Activated naive CD8-positive, alpha-beta T cell treated with anti-CD3 and anti-CD28 coated beads for 36 hours (primary cell): ENCODE measurements at places on chromosomes 7 and 10.

GRCh38 chr7:33937871-33938270 is 32.5 kb downstream of the BMPER start:
- H3K4me3 ChIP-seq, result no peak overlapping the region
- no peak for DNase-seq
- H3K4me1 ChIP-seq, result peaks cover under 1% of the 10 kb centered on the region
- H3K27me3 ChIP-seq, result peaks cover 18% of the 10 kb centered on the region
- no peak overlapping the region for H3K27ac ChIP-seq
- H3K36me3 ChIP-seq, result no peaks in the 10 kb centered on the region

- no peak for DNase-seq
- H3K27me3 ChIP-seq, result no peaks in the 10 kb centered on the region
- no peak overlapping the region for H3K4me3 ChIP-seq
- H3K36me3 ChIP-seq, result no peaks in the 10 kb centered on the region
- no peak overlapping the region for H3K27ac ChIP-seq
- no peaks in the 10 kb centered on the region for H3K4me1 ChIP-seq
These were observed 875.8 kb upstream of the KCND2 start for GRCh38 chr7:119397156-119397555.

- DNase-seq, result no peak
- no peaks in the 10 kb centered on the region for H3K27me3 ChIP-seq
- no peak overlapping the region for H3K27ac ChIP-seq
- H3K36me3 ChIP-seq, result peaks cover 6% of the 10 kb centered on the region
These were observed 39.8 kb upstream of the CDK13 start for GRCh38 chr7:39910108-39910869.

- no peaks in the 10 kb centered on the region for H3K36me3 ChIP-seq
- H3K27me3 ChIP-seq, result no peaks in the 10 kb centered on the region
- peaks cover 26% of the 10 kb centered on the region for H3K4me1 ChIP-seq
- no peak for DNase-seq
- H3K27ac ChIP-seq, result no peak overlapping the region
- no peak overlapping the region for H3K4me3 ChIP-seq
These were observed 4.8 kb upstream of the VCL start for GRCh38 chr10:73992899-73993788.

- no peaks in the 10 kb centered on the region for H3K36me3 ChIP-seq
- H3K27ac ChIP-seq, result no peak overlapping the region
- no peaks in the 10 kb centered on the region for H3K4me1 ChIP-seq
These were observed 38.8 kb upstream of the SLC35G1 start for GRCh38 chr10:93854975-93855374.

GRCh38 chr7:70655694-70656093 is 476.2 kb upstream of the GALNT17 start:
- H3K27ac ChIP-seq, result no peak overlapping the region
- no peaks in the 10 kb centered on the region for H3K27me3 ChIP-seq
- H3K36me3 ChIP-seq, result no peaks in the 10 kb centered on the region

GRCh38 chr10:121157998-121158397 is 306.8 kb downstream of the WDR11 start:
- no peaks in the 10 kb centered on the region for H3K4me1 ChIP-seq
- H3K27ac ChIP-seq, result no peak overlapping the region
- no peak overlapping the region for H3K4me3 ChIP-seq
- no peak for DNase-seq
- H3K36me3 ChIP-seq, result no peaks in the 10 kb centered on the region

DNA sequence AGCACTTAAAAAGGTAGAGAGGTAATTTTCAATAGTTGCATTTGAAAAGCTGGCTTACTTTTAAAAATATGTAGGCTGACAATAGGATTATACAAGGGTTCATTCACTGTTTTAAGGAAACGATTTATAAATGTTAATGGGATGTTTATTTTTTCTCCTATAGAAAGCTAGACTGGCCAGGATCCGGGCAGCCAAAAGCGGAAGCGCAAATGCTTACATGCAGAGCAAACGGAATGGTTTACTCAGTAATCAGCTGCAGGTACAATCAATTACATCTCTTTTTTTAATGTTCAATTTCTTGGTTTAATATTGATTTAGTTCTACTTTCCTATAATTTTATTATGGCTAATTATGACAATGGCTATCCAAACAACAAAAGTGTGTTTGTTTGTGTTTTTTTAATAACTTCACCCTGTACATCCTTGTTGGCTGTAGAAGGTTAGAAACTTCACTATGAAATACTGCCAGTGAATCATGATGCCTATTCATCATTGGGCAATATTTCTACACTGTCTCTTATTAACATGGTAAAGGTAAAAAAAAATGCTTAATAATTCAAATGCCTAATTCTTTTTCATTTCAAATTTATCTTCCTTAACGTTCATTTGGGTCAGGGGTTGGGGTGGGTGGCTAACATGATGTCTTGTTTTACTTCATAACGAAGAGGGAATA is 116.4 kb downstream of the TSPAN12 start:
- H3K4me1 ChIP-seq, result no peaks in the 10 kb centered on the region
- no peak overlapping the region for H3K27ac ChIP-seq
- no peak overlapping the region for H3K4me3 ChIP-seq
- no peak for DNase-seq

DNA sequence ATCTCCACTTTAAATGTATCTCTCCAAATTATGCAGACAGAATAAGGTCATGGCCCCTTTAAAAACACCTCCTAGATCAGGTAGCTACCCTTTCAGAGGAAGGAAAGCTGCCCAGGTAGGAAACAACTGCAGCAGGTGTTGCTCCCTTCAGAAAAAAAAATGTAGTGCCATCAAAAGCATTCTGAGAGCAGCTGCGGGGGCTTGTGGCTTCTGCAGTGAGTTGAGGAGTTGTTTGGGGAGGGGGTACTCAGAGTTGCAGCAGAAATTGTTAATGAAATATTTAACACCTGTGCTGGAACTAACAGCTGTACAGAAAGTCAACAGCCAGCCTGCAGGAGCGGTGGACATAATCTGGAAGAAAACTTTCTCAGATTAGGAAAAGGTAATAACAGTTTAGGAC is 24.0 kb downstream of the CDHR3 start:
- DNase-seq, result no peak
- H3K4me1 ChIP-seq, result no peaks in the 10 kb centered on the region
- no peak overlapping the region for H3K4me3 ChIP-seq
- H3K27me3 ChIP-seq, result no peaks in the 10 kb centered on the region
- no peak overlapping the region for H3K27ac ChIP-seq
